ENCODE measurements at places on chromosomes 6 and 20.

GRCh38 chr6:115817161-115817560 lies 243.5 kb downstream of the FRK start:
- DNase-seq: no peak

DNA sequence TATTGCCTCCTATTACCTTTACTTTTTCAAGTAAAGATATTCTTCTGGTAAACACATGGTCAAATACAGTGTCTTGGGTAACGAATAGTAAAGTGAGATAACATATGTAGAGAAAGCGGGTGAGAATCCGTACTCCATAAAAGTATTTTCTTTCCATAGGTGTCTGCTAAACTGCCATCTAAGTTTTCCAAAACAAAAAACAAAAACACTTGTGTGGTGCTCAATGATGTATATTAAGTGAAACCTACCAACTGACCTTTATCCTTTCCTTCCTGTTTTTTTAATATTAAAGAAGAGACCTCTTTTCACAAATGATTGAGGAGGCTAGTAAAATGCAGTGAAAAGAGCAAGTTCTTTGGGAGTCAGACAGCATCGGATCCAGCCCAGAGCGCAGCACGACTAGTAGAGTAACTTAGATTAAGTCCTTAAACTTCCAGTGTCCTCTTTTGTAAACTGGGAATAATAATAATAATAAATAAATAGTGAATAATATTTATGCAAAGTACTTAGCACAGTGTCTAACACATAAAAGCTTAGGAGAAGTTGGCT lies 437 bp upstream of the CDKAL1 start:
- peak; percentile 18 for DNase-seq

GRCh38 chr6:107866606-107867301 lies 42.6 kb upstream of the SCML4 start:
- DNase-seq: peak; percentile 52

DNA sequence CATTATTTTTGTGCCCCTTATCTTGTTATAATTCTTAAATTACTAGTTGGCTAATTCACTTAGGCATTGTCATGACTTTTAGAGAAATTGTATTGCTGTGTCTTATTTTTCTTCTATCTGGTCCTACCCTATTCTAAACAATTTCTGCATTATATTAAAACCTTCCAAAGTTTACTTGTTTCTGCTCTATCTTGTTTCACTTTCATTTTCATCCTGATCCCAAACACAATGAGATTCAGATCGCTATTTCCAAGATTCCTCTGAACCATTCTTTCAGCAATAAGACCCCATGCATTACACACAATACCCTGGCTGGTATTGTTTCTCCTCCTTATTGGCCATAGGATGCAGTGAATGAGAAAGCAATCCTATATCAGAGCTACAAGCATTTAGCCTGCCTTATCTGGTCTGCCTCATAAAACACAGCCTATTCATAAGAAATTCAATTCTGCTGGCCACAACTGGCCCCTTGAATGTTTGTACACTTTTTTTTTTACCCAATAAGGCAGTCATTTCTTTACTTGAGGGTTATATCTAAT lies 69.9 kb upstream of the POU3F2 start:
- no peak for DNase-seq

DNA sequence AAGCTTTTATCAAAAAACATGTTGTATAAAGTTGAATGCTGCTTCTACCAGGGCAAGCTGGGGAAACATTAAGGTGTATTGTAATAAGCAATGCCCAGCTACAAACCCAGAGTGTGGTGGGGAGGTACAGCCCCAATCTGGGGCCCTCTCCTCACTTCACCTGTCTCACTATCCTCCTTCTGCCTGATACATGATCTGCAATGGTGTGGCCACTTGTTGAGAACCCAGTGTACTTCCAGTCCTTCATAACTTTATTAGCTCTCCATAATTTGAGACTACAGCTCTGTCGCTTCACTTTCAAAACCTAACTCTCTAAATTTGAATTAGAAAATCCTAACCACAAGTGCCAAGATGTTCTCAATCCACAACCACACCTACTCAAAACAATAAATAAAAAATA lies 84.9 kb downstream of the EPB41L2 start:
- DNase-seq: no peak

GRCh38 chr20:8602389-8603116 lies 466.3 kb upstream of the PLCB4 start:
- no peak for DNase-seq

- no peak for DNase-seq
These were observed 23.9 kb downstream of the PSMG4 start for GRCh38 chr6:3282476-3283236.

DNA sequence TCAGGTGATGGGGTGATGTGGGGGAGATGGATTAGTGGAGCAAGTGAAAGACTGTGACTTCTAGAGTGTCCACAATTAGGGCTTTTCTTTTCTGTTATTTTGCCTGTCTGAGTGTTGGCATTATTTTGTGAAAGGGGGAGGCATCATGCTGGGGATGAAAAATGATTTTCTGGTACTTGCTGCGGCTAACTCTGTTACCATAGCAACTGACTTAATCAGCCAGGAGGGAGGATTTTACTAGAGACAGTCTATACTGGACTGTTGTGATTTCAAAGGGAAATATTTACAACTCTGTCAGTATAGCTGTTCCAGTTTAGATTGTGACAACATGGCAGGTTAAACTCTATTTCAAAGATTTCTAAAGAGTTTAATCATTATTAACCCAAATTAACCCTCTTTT lies 30.4 kb upstream of the MRAP2 start:
- DNase-seq: no peak

GRCh38 chr20:33339515-33340058 lies 56.6 kb downstream of the BPIFB1 start:
- DNase-seq: no peak

- no peak for DNase-seq
These were observed 165.4 kb upstream of the CITED2 start for GRCh38 chr6:139539852-139540251.

DNA sequence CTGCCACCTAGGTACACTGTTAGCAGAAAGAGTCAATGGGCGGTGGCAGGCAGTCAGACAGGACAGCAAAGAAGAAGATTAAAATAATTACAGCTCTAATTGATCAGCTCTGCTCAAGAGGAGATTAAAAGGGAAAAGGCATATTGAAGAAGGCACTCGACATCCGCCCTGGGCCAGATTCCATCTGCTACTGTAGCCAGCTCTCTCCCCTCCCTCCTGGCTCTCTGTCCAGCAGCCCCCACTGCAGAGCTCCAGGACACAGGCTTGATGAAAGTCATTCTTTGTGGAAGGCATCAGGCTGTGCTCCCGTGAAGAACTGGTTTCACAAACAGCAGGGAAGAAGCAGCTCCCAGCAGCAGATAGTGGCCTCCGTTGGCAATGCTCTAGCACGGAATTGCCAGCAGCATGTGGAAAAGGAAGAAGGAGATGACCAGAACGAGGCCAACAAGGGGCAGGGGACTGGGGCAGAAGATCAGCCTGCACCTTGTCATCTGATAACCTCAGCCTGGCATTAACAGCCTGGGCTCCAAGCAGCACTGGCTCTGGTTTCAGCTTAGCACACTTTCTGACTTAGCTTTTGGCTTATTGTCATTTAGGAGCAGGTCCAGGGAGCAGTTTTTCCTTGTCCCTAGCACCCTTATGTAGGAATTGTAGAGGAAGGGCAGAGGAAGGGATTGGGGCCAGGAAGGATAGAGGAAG lies 465.9 kb downstream of the KIF16B start:
- no peak for DNase-seq

DNA sequence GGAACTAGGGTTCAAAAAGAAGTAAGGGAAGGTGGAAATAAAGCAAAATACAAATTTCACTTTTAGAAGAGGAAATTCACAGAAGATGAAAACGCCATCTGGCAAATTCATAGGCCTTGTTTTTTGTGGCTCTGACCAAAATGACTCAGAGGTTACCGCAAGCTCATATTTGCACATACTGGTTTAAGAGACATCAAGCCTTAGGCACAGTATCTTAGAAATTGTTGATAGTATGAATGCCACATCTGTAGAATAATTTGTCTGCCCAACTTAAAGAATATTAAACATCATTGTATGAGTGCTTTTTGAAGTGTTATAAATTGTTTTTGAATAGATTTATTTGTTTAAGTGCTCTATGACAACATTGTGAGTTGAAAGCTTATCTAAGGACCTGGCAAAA lies 10.6 kb downstream of the TAAR1 start:
- no peak for DNase-seq

- DNase-seq: no peak
These were observed 1286.9 kb downstream of the GRIK2 start for GRCh38 chr6:102680413-102680812.
